ENCODE measurements at places on chromosomes 1 and 21. TPM values are rescaled to one million over a fixed set of nuclear protein-coding genes. Genes with fewer than 3 reads are reported as not detected.

ACTN2 gene
- 6.7 TPM for total RNA-seq

PHC2 gene
- total RNA-seq: 107 TPM

RNU1-3 gene
- 1,626 TPM for total RNA-seq

GRCh38 chr1:21361506-21361905 lies 71.2 kb upstream of the ECE1 start:
- DNase-seq: no peak
